ENCODE measurements at places on chromosomes 2 and 18.

DNA sequence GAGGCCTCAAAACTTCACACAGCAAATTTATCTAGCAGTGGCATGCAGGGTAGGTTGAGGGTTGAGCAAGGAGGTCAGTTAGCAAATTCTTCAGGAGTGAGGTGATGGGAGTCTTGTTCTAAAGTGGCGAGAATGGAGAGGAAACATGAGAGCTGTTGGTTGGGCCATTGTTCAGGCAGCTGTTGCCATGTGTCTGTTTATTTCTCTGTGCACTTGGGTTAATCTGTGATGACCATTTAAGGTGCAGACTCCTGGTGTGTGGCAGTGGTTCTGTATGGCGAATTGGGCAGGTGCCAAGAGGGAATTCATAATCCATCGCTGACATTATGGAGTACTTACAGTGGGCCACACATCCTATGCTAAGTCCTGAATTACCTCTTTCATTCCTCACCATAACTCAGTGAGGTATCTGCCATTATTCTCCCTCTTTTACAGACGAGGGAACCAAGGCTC is 30.4 kb downstream of the TMEM178A start:
- no peak for DNase-seq

DNA sequence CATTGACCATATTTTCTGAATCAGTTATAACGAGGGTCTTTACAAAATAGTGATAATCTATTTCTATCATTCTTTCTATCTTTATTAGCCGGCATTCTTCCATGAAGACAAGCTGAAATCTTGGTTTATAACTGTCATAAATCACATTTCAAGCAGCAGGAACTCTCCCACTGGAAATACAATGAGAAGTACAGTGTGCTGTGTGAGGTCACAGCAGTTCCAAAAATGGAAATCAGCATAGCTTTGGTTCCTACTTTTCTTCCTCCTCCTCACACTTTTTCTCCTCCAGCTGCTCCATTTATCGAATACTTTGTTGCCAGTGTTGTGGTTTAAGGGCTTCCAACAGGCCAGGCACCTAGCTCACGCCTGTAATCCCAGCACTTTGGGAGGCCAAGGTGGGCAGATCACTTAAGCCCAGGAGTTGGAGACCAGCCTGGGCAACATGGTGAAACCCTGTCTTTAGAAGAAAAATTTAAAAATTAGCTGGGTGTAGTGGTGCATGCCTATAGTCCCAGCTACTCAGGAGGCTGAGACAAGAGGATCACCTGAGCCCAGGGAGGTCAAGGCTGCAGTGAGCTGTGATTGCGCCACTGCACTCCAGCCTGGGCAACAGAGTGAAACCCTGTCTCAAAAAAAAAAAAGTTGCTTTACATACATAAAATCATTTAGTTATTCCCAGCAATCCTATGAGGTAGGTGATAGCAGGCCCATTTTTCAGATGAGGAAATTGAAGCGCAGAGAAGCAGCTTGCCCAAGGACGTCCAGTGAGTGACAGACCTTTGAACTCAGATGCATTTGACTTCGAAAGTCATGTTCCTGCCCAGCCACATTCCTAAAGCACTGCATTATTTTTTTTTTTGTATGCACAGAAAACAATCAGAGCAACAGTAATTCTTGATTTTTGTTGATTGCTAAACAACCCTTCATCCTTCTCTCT is 34.0 kb upstream of the GPR55 start:
- DNase-seq: no peak

- DNase-seq: no peak
Observed at GRCh38 chr2:48927355-48927754, 171.8 kb upstream of the LHCGR start.

DNA sequence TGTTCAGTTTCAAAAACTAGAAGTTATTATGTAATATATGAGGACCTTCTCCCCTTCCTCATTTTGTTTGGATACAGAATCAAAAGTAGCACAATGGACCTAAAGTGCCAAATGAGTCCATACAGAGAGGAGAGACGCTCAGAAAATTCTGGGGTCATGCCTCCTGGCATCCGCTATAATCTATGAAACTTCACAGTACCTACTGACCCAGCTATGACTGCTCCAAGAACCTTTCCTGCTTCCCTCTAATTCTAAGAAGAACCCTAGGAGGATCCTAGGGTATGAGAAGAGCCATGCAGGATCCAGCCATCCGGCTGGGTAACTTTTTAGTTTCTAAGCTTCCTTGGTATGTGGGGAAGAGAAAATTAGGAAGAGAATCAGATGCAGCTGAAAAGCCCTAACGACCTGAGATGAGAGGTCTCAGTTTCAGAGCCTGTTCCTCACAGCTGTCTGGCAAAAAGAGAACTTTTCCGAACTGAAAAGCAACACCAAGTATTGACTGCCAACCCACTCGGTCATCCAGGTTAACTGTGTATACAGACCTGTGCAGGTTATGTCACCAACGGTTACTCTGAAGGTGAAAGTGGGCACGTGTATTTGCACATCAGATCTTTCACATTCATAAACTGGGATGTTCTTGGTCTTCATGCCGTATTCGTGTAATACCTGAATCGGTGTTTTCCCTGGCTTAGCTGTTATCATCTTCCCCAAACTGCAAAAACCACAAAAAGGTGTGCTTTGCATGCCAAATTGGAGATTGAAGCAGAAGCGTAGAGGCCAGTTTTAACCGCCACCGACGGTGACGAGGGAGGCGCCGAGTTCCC is 1.1 kb downstream of the PRKRA start:
- DNase-seq: no peak

DNA sequence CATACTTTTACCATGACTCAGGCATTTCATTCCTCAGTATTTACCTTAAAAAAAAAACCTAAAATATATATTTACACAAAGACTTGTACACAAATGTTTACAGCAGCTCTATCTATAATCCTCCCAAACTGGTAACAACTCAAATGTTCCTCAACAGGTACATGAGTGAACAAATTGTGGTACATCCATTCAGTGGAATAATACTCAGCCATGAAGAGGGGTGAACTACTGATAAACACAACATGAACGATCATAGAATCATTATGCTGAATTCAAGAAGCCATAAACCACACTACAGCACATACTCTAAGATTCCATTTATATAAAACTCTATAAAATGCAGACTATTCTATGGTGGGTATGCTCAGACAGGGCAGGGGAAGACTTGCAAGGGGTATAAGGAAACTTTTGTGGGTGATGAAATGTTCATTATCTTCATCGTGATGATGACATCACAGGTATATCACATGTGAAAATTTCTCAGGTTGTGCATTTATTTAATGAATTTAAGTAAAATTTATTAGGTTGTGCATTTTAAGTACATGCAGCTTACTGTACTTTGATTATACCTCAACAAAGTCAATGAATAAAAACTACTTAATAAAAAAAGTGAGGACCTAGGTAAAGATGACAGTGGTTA is 24.7 kb upstream of the DUSP2 start:
- DNase-seq: no peak

Data from CD8-positive, alpha-beta memory T cell (primary cell).